ENCODE measurements at places on chromosomes 16 and 17. TPM values are rescaled to one million over a fixed set of nuclear protein-coding genes. Genes with fewer than 3 reads are reported as not detected.

- H3K36me3 ChIP-seq, result no peaks in the 10 kb centered on the region
- H3K4me3 ChIP-seq, result peak overlapping the region; percentile 32
- H3K27ac ChIP-seq, result peak overlapping the region; percentile 16
- H3K27me3 ChIP-seq, result no peaks in the 10 kb centered on the region
- H3K4me1 ChIP-seq, result peaks cover 12% of the 10 kb centered on the region
Observed at GRCh38 chr17:71975331-71975801, 145.5 kb upstream of the SOX9 start.

DNA sequence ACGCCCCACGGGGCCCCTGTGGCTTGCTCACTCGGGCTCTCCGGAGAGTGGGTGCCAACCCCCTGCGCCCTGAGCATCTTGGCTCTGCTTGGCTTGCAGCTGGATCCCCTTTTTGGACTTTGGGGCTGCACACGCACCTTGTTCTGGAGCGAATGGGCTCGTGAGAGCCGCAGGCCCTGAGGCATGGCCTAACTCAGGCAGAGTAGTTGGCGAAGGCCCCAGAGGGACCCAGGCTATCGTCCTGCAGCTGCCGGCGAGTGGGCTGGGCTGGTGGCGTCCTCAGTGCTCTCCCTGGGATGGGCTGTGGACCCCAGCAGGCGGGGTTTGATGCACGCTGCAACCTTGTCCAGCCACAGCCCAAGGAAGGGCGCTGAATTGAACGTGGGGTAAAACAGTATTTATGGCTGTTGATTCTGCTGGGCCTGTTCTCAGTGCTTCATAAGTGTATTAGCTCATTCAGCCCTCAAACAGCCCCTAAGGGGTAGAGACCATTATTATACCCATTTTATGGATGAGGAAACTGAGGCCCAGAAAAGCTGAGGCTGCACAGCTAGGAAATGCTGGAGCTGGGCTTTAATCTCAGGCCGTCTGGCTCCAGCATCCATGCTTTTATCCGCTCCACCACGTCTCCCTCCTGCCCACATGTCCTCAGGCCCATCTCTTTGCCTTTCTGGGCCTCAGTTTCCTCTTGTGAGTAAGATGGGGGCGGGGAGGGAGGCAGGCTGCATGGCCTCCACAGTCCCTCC, 171.2 kb upstream of the CIBAR2 start:
- no peaks in the 10 kb centered on the region for H3K36me3 ChIP-seq
- H3K4me1 ChIP-seq, result no peaks in the 10 kb centered on the region
- H3K4me3 ChIP-seq, result no peak overlapping the region
- DNase-seq, result no peak

- H3K4me3 ChIP-seq, result no peak overlapping the region
- no peaks in the 10 kb centered on the region for H3K27me3 ChIP-seq
- no peak for DNase-seq
- H3K27ac ChIP-seq, result no peak overlapping the region
Observed at GRCh38 chr17:59436900-59437299, 105.4 kb downstream of the YPEL2 start.

DNA sequence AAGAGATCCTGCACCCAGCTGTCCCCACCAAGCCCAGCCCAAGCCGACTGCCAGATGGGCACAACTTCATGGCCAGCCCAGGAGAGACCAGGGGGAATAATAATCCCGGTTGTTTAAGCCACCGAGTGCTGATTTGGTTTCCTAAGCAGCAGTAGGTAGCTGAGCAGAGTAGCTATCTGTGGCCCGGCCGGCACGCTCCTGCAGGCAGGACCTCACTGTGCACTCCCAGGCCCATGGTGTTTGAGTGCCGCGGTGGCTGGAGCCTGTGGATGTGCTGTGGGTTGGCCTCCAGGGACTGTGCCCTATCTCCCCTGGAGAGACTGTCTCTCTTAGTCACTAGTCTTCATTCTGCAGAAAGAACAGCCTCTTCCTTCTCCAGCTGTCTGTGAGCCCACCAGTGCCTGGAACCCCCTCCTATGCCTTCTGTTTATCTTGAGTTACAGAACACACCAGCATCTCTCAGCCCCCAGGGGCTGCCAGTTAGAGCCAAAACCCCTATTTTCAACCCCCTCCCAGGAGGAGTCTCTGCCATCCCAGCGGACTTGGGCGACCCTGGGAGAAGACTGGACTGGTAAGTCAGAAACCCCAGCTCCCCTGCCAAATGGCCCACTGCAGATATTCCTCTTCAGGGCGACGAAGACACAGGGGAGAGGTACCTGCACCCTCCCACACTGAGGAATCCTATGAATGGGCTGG, 152.0 kb downstream of the SDK2 start:
- no peaks in the 10 kb centered on the region for H3K36me3 ChIP-seq
- DNase-seq, result no peak
- no peaks in the 10 kb centered on the region for H3K4me1 ChIP-seq
- H3K27me3 ChIP-seq, result no peaks in the 10 kb centered on the region

DNA sequence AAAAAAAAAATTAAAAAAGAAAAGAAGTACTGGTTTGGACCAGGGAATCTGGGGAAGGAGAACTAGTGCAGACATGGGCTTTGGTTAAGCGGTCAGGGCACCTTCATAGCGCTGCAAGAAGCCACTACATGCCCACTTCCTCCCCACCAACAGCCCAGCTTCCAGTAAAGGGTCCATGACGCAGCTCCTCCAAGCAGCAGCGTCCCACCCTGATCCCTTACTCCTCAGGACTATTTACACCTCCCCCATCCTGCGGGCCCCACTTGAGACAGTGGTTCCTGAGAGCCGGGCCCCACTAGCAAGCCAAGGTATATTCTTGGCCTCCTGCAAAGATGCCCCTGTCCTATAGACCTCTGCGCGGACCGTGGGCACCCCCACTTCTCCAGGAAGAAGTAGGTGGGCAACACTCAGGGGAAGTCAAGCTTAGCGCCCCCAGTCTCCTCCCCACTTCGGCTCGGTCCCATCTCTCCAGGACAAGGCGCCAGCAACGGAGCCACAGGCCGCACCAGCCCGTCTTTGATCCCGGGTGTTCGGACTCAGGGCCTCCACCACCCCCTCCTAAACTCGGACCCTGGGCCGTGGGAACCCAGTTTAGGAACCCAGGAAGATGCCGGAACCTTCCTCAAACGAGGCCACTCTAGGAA, 913 bp upstream of the PRR14 start:
- H3K27me3 ChIP-seq, result no peaks in the 10 kb centered on the region
- no peaks in the 10 kb centered on the region for H3K36me3 ChIP-seq

- H3K27me3 ChIP-seq, result no peaks in the 10 kb centered on the region
- no peaks in the 10 kb centered on the region for H3K36me3 ChIP-seq
- no peak overlapping the region for H3K27ac ChIP-seq
- no peak overlapping the region for H3K4me3 ChIP-seq
- DNase-seq, result no peak
Observed at GRCh38 chr16:51231702-51232101, 80.6 kb upstream of the SALL1 start.

GRCh38 chr17:70653850-70654249, 484.5 kb downstream of the KCNJ2 start:
- no peak overlapping the region for H3K27ac ChIP-seq
- H3K27me3 ChIP-seq, result no peaks in the 10 kb centered on the region
- H3K4me1 ChIP-seq, result no peaks in the 10 kb centered on the region
- no peak overlapping the region for H3K4me3 ChIP-seq
- DNase-seq, result no peak
- no peaks in the 10 kb centered on the region for H3K36me3 ChIP-seq

- no peaks in the 10 kb centered on the region for H3K27me3 ChIP-seq
- no peak overlapping the region for H3K4me3 ChIP-seq
- no peak overlapping the region for H3K27ac ChIP-seq
- DNase-seq, result no peak
- H3K36me3 ChIP-seq, result no peaks in the 10 kb centered on the region
- no peaks in the 10 kb centered on the region for H3K4me1 ChIP-seq
Observed at GRCh38 chr17:72125742-72126141, 4.9 kb downstream of the SOX9 start.

- no peaks in the 10 kb centered on the region for H3K36me3 ChIP-seq
- no peak overlapping the region for H3K27ac ChIP-seq
- no peaks in the 10 kb centered on the region for H3K4me1 ChIP-seq
- H3K27me3 ChIP-seq, result peaks cover 49% of the 10 kb centered on the region
Observed at GRCh38 chr16:167122-167690, 1.4 kb downstream of the HBM start.

DNA sequence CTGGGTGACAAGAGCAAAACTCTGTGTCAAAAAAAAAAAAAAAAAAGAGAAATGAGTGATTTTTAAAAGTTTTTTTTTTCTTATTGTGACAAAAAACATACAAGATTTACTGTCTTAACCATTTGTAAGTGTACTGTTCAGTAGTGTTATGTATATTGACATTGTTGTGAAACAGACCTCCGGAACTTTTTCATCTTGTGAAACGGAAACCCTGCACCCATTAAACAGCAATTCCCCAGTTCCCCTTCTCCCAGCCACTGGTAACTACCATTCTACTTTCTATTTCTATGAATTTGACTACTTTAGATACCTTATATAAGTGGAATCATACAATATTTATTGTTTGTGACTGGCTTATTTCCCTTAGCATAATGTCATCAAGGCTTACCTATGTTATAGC, 18.7 kb downstream of the DUS2 start:
- DNase-seq, result no peak
- no peaks in the 10 kb centered on the region for H3K4me1 ChIP-seq
- H3K27ac ChIP-seq, result no peak overlapping the region
- H3K36me3 ChIP-seq, result no peaks in the 10 kb centered on the region
- no peaks in the 10 kb centered on the region for H3K27me3 ChIP-seq
- H3K4me3 ChIP-seq, result no peak overlapping the region

GRCh38 chr16:984736-985636, 3.4 kb downstream of the SOX8 start:
- no peaks in the 10 kb centered on the region for H3K36me3 ChIP-seq
- no peak for DNase-seq
- H3K27ac ChIP-seq, result no peak overlapping the region
- peaks cover 17% of the 10 kb centered on the region for H3K4me1 ChIP-seq
- no peaks in the 10 kb centered on the region for H3K27me3 ChIP-seq

- H3K27ac ChIP-seq, result no peak overlapping the region
- no peak overlapping the region for H3K4me3 ChIP-seq
- no peaks in the 10 kb centered on the region for H3K4me1 ChIP-seq
Observed at GRCh38 chr16:82152641-82153112, 17.3 kb downstream of the MPHOSPH6 start.

DNA sequence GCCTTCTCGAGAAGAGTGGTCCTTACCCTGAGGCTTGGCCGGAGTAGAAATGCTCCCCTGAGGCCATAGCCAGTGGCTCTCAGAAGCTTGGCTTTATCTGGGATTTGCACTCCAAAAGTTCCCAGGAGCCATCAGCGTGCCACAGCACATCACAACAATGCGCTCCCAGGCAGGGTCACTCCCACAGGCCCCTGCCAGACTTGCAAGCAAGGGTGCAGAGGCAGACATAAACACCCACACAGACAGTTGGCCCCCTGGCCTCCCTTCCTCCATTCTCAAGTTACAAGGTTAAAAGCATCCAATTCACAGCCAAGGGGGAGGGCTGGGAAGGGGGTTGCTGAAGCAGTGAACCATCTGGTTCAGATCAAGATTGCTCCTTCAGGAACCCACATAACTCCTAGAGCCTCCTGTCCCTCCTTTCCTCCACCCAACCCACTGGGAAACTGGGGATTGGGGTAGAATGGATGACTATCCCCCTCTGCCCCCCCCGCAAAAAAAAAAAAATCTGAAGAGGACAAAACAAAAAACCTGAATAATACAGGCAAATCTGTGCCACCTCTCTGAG, 1.8 kb downstream of the ST3GAL2 start:
- DNase-seq, result no peak
- no peaks in the 10 kb centered on the region for H3K36me3 ChIP-seq
- no peak overlapping the region for H3K27ac ChIP-seq
- no peak overlapping the region for H3K4me3 ChIP-seq

- H3K27ac ChIP-seq, result peak overlapping the region; percentile 85
- peaks cover 14% of the 10 kb centered on the region for H3K4me1 ChIP-seq
- no peak overlapping the region for H3K4me3 ChIP-seq
- peaks cover 63% of the 10 kb centered on the region for H3K36me3 ChIP-seq
- DNase-seq, result peak; percentile 84
Observed at GRCh38 chr16:89102041-89102471, 8.4 kb downstream of the ACSF3 start.

- H3K27ac ChIP-seq, result no peak overlapping the region
- H3K27me3 ChIP-seq, result no peaks in the 10 kb centered on the region
- no peak for DNase-seq
- H3K36me3 ChIP-seq, result no peaks in the 10 kb centered on the region
- H3K4me3 ChIP-seq, result no peak overlapping the region
Observed at GRCh38 chr16:49749816-49750215, 106.1 kb downstream of the ZNF423 start.

DNA sequence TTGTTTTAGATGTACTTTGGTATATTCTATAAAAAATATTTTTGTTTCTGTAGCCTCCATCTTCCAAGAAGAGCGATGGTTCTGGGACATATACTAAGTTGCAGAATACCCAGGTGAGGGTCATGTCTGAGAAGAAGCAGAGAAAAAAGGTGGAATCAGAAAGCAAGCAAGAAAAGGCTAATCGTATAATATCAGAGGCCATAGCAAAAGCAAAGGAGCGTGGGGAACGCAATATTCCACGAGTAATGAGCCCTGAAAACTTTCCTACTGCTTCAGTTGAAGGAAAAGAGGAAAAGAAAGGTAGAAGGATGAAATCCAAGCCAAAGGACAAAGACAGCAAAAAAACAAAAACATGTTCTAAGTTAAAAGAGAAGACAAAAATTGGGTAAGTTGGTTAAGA, 154.6 kb downstream of the CHD9 start:
- H3K4me3 ChIP-seq, result no peak overlapping the region
- H3K36me3 ChIP-seq, result no peaks in the 10 kb centered on the region
- H3K4me1 ChIP-seq, result no peaks in the 10 kb centered on the region

- no peaks in the 10 kb centered on the region for H3K36me3 ChIP-seq
- no peaks in the 10 kb centered on the region for H3K27me3 ChIP-seq
- no peaks in the 10 kb centered on the region for H3K4me1 ChIP-seq
- peak; percentile 23 for DNase-seq
- no peak overlapping the region for H3K27ac ChIP-seq
Observed at GRCh38 chr16:27973678-27974077, 89.8 kb downstream of the GSG1L start.

- H3K4me1 ChIP-seq, result no peaks in the 10 kb centered on the region
- H3K27ac ChIP-seq, result no peak overlapping the region
- H3K36me3 ChIP-seq, result no peaks in the 10 kb centered on the region
- H3K4me3 ChIP-seq, result no peak overlapping the region
Observed at GRCh38 chr17:66507103-66507923, 204.9 kb downstream of the PRKCA start.

MT3 gene
- not detected for total RNA-seq

EMP2 gene
- total RNA-seq, result 31.4 TPM

HEXIM2 gene
- total RNA-seq, result 12.1 TPM

NUPR1 gene
- 11.9 TPM for total RNA-seq

RAB26 gene
- 25.5 TPM for total RNA-seq

TEKT5 gene
- total RNA-seq, result not detected

SPAG5 gene
- 54.4 TPM for total RNA-seq

RPS6KB1 gene
- total RNA-seq, result 35.0 TPM

INPP5K gene
- total RNA-seq, result 65.3 TPM

PNMT gene
- 1.6 TPM for total RNA-seq

CES4A gene
- total RNA-seq, result 16.5 TPM

USP43 gene
- 18.9 TPM for total RNA-seq

All from Peyer's patch (tissue), 4 donors.